ENCODE measurements at places on chromosomes 11 and 22. TPM values are rescaled to one million over a fixed set of nuclear protein-coding genes. Genes with fewer than 3 reads are reported as not detected.

DNA sequence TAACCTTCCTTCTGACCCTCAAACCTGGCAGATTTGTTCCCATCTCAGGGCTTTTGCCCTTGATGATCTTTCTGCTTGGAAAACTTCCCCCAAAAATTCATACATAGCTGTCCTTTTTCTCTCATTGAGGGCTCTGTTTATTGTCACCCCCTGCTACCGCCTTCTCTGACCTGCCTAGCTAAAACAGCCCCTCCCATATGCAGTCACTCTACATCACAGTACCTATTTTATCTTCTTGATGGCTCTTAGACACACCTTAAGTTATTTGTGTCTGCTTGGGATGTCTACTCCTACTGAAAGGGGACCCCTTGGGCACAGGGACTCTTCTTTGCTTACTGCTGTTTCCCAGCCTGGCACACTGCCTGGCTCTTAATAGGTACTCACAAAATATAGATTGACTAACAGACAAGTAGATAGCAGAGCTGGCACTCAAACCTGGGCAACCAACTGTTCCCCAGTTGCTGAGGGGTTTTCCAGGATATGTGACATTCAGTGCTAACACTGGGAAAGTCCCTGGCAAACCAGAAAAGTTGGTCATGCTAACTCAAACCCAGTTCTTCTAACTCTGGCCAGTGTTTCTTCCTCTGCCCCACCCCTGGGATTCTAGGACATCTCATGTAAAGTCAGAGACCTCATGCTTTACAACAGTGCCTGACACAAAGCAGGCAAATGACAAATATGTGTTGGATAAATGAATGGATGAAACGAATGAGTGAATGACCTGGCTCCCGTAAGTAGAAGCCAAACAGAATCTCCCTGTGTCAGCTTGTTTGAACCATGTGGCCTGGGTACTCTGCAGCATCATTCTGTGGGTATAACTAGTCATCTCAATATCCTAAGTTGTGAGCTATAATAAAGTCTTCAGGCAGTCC lies 19.8 kb upstream of the FJX1 start:
- DNase-seq = no peak

- DNase-seq = no peak
Measured at GRCh38 chr22:36569999-36570398, 41.0 kb upstream of the EIF3D start.

GRCh38 chr11:68040101-68040956 lies 1.5 kb downstream of the TCIRG1 start:
- DNase-seq = peak; percentile 80

DNA sequence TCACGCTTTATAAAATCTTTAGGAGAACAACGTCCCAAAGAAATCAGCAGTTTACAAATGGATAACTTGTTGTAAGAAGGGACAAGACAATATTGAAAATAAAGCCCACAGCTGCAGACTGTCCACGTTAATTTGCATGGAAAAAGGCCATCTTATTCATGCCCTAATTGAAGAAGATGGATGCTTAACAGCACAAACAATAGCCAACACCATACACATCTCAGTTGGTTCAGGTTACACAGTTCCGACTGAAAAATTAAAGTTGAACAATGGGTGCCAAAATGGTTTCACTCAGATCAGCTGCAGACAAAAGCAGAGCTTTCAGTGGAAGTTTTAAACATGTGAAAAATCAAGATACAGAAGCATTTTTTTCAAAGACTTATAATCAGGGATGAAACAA lies 314.2 kb downstream of the RAB38 start:
- DNase-seq = no peak

DNA sequence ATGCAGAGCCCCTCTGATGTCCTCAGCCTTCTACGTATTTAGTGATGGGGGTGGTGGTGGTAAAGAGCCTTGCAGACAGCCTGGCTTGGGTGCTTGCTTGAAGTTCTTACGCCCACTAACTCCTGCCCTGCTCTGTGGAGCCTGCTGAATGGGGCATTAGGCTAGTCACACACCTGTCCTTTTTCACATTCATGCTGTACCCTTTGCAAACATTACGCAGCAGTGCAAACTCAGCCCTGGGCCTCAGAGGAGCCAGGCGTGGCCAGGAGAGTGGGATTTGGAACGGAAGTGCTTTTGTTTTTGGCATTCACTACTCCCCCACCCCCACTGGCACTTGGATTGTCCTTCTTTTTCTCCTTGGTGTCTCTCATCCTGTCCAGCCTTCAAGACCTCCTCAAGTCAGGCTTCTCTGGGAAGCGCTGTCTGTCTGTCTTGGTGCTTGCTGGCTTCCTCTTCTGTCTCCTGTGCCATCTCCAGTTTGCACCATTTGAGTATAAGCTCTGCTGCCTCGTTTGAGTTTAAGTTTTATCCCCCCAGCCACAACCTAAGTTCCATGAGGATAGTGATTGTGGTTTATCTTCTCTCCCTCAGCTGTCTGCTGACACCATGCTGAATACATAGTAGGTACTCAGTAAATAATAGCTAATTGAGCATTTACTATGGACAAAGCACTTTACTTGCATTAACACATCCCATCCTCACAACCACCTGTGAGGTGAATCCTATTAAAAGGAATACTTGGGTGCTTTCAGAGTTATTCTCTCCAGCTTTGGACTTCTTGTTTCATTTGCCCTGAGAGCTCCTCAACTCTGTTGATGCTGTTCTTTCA lies 26.7 kb downstream of the ZBTB16 start:
- DNase-seq = no peak

DNA sequence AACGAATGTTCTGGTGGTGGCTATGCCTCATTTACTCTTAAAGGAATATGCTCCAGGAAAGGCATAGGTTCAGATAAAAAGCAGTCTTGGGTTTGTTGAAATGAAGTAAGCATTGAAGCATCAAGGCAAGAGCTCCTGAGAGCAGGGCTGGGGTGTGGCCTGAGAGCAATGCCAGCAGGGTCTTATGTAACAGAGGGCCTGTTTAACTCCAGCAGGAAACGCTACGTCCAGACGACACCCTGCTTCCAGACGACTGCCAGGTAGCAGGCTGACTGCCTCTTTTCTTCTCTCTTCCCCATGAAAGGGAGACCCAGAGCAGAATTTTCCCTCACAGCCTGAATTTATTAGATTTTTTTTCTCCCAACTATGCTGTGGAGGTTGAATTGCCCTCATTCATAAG lies 127.2 kb upstream of the SLC5A12 start:
- DNase-seq = no peak

GRCh38 chr11:13680501-13681264 lies 12.2 kb downstream of the FAR1 start:
- no peak for DNase-seq

GRCh38 chr11:20369826-20370225 lies 6.3 kb downstream of the HTATIP2 start:
- DNase-seq = no peak

DNA sequence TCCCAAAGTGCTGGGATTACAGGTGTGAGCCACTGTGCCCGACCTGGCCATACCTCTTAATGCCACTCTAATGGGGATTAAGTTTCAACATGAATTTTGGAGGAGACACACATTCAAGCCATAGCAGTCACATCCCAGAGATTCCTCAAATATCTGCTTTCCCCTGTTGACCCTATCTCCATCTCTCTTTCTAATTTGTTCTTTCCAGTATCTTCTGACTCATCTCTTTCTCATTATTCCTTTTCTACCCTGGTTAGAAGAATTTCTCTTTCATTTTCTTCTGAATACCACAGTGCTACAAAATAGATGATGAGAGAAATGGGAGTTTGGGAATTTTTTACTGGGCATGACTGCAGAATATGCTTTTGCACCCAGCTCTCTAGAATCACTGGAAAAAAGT lies 5.1 kb downstream of the OR10V1 start:
- DNase-seq = no peak

GRCh38 chr11:115083144-115083806 lies 404.9 kb downstream of the NXPE2 start:
- DNase-seq = no peak

DNA sequence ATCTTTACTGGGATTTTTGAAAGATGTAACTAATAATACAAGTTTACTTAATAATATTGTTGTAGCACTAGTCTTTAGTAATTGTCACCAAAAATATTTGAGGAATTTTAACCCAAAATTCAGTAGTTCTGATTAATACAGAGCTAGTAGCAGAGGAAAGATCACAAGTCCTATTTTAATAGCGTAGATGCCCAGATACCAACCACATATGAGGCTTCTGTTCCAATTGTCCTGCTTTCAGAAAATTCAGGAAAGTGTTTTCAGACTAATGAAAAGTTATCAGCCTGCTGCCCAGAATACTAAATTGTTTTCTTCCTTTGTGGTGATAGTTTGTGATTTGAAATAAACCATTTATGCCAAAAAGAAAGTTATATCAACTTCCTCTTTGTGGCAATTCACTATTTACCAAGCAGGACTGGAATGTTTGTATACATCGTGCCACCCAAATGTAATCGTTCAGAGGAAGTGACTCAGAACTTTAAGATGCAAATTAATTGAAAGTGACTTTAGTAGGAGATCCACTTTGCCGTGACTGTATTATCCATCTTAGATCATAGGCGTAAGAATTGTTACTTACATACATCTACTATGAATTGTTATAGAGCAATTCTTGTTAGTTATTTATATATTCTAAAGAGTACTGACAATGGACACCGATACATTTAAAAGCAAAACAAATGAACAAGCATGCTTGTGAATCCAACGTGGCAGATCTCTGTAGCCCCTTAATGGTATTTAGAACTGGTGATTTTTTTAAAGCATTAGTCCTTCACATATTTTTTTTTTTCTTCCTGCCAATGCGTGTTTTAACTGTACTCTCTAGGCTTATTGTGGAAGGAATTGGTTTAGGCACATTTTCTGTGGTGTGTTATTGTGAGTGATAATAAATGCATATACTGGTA lies 231.0 kb downstream of the DDX10 start:
- DNase-seq = no peak

GRCh38 chr22:29014293-29014692 lies 47.3 kb downstream of the C22orf31 start:
- no peak for DNase-seq

- no peak for DNase-seq
Measured at GRCh38 chr22:36252754-36253522, at the start of gene APOL1. APOL1 (plus strand) TSS chr22:36253133; CDS start chr22:36254956, 1,823 bp downstream.

DNA sequence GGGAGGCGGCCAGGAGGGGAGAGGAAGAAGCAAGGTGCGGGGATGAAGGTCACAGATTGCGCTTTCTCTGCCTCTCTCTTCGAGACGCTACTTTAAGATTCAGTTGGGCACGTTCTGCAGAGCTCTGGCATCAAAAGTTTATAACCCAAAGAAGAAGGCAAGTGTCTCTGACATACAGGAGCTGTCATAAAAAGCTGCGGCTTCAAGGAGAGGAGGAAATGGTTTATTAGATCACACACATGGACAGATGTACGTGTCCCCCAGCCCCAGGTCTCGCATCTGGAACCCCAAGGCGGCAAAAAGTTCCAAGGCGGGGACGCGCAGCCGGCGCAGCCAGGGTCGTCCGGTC lies 589.0 kb downstream of the OPCML start:
- DNase-seq = no peak

- DNase-seq = no peak
Measured at GRCh38 chr22:39997939-39998726, 3.4 kb downstream of the FAM83F start.

GRCh38 chr22:22045571-22046335 lies 63.2 kb upstream of the TOP3B start:
- DNase-seq = no peak

GRCh38 chr11:18671246-18671645 lies 27.3 kb upstream of the TMEM86A start:
- DNase-seq = no peak

- DNase-seq = peak; percentile 87
Measured at GRCh38 chr22:49632199-49633009, 195.3 kb downstream of the BRD1 start.

- DNase-seq = no peak
Measured at GRCh38 chr11:132718711-132719671, 813.3 kb downstream of the OPCML start.

Gene DGCR6
- total RNA-seq = 6.1 TPM

Gene KCNE3
- total RNA-seq = 21.2 TPM

Gene APOA1
- 0.50 TPM for total RNA-seq

Gene GAB4
- total RNA-seq = not detected

Gene LDHAL6A
- total RNA-seq = not detected

Gene C11orf65
- total RNA-seq = 0.37 TPM

Gene KLHDC7B
- 0.73 TPM for total RNA-seq

Gene JOSD1
- total RNA-seq = 55.6 TPM

Gene SPTBN2
- 26.4 TPM for total RNA-seq

Gene PGA3
- total RNA-seq = 0.34 TPM

Gene ALG8
- 32.2 TPM for total RNA-seq

All from left lung (tissue), 14 donors.